ENCODE measurements at places on chromosomes 16 and 17. TPM values are rescaled to one million over a fixed set of nuclear protein-coding genes. Genes with fewer than 3 reads are reported as not detected.

DNA sequence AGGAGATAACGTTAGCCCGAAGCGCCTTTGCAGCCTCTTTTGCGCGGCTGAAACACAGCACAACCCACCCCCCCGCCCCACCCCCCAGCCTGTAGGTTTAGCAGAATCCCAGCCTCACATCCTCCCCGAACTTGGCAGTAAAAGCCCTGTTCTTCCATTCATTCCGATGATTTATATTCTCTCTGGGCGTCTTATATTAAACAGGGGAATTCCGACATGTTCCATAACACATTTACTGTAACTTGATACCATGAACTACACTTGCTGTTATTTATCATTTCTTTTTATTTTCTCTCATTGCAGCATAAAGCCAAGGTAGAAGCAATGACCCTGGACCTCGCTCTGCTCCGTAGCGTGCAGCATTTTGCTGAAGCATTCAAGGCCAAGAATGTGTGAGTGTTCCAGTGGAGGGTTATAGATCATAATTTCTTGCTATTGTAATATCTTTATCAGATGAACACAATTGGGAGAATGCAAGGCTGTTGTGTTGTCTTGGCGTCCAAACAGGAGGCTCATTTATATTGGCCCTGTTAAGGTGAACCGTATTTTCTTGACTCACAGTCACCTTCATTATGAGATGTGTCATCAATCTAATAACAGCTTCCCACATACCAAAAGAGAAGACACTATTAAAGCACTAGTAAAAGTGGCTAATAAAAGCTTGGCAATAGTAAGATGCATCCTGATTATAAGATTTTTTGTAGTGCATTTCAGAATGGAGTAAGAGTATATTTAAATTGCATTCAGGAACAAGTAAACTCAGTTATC, 287.3 kb downstream of the WWOX start:
- DNase-seq: no peak

DNA sequence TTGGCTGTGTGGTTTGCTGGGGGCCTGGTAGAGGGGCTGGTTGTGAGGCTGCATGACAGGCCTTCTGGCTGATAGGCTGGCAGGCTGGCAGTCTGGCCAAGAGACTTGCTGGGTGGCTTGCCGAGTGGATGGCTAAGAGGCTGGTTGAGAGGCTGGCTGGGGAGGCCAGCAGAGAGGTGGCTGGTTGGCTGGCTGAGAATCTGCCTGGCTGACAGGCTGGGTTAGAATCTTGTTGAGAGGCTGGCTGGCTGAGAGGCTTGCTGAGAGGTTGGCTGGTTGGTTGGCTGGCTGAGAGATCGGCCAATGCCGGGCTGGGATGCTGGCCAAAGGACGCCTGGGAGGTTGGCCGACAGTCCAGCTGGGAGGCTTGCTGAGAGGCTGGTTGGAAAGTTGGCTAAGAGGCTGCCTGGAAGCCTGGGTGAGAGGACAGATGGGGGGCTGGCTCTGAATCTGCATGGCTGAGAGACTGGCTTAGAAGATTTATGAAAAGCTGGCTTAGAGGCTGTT, 35.9 kb upstream of the ACSM2B start:
- DNase-seq: no peak

DNA sequence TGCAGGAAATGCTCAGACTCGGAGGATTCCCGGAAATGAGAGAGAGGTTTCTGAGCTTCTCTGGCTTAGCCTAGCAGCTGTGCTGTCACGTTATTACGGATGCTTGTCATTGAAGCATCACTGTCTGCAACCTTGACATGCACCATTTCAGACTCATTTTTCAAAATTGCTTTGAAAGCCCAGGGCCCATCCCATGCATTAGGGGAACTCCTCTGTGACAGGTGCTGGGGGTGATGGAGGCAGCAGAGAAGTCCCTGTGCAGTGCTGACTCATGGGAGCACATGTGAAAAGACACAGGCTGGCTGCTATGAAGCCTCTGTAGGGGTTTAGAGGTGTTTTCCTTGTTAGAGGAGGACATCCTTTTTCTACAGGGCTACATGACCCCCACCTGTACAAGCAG, 214.0 kb upstream of the MPHOSPH6 start:
- DNase-seq: no peak

Gene NPIPB6
- total RNA-seq: not detected

GRCh38 chr17:55210292-55210691, 54.5 kb upstream of the HLF start:
- DNase-seq: no peak

Gene CDRT15
- not detected for total RNA-seq

- DNase-seq: peak; percentile 63
Measured at GRCh38 chr16:23434380-23434779, 18.6 kb downstream of the COG7 start.

Gene SLC13A2
- total RNA-seq: not detected

Gene SMIM22
- total RNA-seq: not detected

Gene CIITA
- total RNA-seq: not detected

Gene KRT23
- total RNA-seq: not detected

DNA sequence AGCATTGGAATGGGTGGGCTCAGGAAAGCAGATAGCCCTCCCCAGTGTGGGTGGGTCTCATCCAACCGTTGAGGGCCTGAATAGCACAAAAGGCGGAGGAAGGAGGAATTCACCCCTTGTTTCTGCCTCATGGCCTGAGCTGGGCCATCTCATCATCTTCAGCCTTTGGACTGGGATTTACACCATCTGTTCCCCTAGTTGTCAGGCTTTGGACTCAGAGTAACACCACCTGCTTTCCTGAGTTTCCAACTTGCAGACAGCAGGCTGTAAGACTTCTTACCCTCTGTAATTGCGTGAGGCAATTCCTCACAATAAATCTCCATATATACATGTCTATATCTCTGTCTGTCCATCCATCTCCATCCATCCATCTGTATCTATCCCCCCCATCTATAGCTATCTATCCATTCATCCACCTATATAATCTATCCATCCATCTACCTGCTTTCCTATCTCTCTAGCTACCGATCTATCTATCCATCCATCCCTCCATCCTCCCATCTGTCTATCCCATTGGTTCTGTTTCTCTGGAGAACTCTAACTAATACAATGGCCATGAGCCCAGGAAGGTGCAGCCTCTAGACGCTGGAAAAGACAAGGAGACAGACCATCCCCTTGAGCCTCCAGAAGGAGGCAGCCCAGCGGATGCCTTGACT, 21.3 kb downstream of the DNAH17 start:
- DNase-seq: no peak

Gene FKBP10
- total RNA-seq: 351 TPM

DNA sequence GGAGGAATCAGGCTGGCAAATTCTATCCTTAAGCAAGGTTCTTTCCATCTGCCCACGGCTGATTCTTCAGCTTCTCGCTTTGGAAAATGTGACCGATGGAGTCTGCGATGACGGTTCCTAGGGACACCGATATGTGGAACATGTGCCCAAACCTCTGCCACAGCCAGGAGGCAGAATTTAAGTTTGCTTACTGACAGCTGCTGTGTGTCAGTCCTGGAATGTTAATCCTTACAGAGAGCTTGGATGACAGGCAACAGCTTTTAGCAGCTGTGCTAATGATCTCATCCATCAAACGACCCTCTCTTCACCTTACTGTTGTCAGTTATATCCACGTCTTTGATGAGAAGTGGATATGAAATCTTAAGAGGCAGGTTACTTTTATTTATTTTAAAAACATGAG, 11.4 kb upstream of the MYH13 start:
- no peak for DNase-seq

Gene ACTG1
- total RNA-seq: 3,770 TPM

DNA sequence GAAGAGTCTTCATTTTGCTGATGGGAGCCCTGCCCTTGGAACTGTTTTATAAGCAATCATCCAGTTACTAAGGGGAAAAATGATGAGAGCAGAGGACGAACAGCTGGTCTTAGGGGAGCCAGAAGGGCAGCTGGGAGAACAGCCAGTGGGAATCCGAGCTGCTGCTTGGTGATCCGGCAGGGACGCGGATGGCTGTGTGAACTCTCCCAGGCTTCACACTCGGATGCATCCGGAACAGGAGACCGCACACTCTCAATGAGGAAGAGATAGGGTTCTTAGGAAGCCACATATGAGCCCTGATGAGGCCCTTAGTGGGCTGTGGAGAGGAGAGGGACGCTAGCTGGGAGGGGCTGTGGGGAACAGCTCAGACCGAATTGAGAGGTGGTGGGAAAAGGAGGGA, 5.0 kb upstream of the CACNG5 start:
- no peak for DNase-seq

Gene WNT9B
- total RNA-seq: not detected

Gene ABCA6
- total RNA-seq: not detected

DNA sequence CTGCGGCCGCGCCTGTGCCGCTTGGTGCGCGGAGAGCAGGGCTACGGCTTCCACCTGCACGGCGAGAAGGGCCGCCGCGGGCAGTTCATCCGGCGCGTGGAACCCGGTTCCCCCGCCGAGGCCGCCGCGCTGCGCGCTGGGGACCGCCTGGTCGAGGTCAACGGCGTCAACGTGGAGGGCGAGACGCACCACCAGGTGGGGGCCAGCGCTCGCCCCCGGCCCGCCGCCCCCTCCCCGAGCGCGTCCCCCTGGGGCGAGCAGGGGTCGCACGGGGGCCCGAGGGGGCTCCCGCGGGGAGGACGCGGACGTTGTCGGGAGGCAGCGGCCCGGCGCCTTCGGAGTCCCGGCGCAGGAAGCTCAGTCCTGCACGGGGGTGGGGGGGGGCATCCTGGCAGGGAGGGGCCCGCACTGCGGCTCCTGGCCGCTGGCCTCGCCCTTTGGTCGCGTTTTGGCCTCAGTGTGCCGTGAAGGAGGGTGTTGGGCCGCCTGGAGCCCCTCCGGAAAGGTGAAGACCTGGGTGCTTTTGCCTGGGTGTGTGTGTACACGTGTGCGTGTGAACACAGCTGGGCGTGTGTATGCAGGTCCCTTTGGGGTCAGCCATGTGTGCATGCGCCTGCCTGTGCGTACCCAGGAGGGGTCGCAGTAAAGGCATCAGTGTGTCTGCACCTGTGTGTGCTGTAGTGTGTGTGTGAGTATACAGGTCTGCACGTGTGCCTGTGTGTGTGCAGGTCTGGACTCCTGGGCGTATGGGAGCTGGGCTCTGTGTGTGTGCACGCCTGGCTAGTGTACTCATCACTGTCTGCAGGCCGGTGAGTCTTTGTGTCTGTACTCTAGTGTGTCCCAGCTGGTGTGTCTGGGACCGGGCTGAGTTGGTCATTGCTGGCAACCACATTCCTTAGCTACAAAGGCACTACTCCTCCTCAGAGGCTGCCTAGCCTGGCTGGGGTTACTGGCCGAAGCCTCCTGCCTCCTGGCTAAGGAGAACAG, 615 bp downstream of the NHERF2 start:
- DNase-seq: no peak

Gene HBA2
- not detected for total RNA-seq

Gene C16orf92
- not detected for total RNA-seq

GRCh38 chr17:81722184-81723120, 10.4 kb downstream of the SLC25A10 start:
- peak; percentile 68 for DNase-seq

- no peak for DNase-seq
Measured at GRCh38 chr17:61331178-61331577, 68.5 kb upstream of the TBX2 start.

GRCh38 chr16:70478169-70478568, 23.8 kb downstream of the FCSK start:
- no peak for DNase-seq

DNA sequence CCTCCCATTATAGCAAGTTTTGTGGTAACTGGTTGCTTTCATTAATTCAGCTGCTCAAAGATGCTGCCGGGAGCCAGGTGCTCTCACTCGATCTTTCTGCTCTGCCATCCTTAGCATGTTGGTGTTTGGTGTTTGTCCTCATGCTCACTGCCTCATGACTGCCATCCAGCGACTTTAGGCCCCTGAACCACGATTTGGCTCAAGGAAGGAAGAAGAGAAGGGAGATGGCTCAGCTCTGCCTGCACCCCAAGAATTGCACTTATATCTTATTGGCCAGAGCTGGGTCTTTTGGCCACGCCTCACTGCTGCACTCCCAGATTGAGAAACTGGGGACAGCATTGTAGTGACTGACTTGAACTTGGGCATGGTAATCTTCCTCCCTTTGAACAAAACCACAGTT, 52.7 kb downstream of the ARSG start:
- DNase-seq: no peak

Gene TNFRSF17
- total RNA-seq: not detected

Gene CTRB2
- not detected for total RNA-seq

Gene SLC6A2
- total RNA-seq: not detected

DNA sequence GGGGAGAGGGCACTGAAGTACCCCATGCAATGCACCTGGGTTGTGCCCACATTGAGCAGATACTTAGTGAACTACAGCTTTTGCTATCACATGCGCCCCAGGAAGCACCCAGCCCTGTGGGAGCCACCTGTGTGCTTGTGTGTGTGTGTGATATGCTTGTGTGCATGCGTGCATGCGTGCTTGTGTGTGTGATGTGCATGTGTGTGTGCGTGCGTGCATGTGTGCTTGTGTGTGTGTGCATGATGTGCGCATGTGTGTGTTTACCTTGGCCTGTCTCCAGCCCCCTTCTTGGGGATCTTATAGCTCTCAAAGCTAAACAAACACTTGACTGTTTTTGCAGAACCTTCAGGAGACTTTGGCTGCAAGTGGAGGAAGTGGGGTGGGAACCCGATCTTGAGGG, 841 bp downstream of the C16orf89 start:
- DNase-seq: no peak

Gene ALOX12B
- not detected for total RNA-seq

GRCh38 chr17:45361976-45362375, 45.2 kb upstream of the MAP3K14 start:
- no peak for DNase-seq

Gene NMRAL1
- total RNA-seq: 290 TPM

Gene KRTAP2-4
- not detected for total RNA-seq

Gene BAIAP3
- total RNA-seq: 4.5 TPM

Gene SGF29
- 7.1 TPM for total RNA-seq

DNA sequence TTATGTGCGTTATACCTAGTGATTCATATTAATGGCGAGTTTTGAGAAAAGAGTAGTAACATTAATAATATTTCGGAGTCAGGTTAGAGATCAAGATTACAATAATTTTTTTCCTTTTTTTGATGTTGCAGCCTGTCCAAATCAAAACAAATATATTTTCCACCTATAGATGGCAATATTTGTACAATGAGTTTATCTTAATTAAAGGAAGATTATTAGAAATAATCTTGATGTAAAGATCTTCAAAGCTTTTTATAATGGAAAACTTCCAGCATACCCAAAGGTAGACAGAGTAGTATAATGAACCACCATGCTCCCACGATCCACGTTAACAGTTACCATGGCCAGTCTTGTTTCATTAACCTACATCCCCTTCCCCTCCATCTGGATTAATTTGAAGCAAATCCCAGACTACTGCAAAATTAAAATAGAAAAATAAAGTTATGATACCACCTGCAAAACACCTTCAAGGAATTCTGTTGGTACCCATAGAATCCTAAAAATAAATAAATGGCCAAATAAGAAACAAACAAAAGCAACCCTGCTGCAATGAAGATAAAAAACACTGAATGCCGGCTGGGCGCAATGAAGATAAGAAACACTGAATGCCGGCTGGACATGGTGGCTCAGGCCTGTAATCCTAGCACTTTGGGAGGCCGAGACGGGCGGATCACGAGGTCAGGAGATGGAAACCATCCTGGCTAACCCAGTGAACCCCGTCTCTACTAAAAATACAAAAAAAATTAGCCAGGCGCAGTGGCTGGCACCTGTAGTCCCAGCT, 46.5 kb upstream of the GINS3 start:
- DNase-seq: no peak

Gene DCTPP1
- total RNA-seq: 164 TPM
